ENCODE measurements at places on chromosomes 1 and 21.

GRCh38 chr1:221458447-221459156 is 283.3 kb downstream of the DUSP10 start:
- DNase-seq: peak; percentile 47

DNA sequence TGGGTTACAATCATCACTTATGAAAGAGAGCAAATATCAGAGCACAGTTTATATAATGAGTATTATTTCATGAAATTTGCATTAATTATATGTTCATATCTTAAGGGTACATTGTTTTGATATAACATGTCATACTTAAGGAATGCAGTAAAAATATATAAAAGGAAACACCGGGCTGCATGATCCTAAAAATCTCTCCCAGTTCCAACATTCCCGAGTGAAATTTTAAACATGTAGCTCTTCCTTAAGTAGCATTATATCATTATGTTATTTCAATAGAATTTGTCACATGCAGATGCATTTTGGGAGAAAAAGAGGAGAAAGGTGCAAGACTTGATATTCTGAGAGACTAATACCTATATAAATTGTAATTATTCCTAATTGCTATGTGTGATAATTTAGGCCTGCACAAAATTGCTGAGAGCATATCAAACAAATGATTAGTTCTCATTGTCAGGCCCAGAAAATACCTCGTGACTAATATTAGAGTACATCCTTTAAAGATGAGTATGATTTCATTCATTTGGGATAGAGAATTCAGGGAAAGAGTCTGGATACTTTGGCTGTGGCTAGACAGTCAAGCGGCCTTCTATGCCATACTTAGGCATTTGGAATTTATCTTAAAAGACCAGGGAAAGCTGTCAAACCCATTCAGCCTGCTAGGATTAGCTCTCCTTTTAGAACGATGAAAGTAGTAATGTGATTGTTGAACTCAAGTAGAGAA is 86.8 kb downstream of the ADGRL2 start:
- DNase-seq: no peak

- DNase-seq: no peak
These were observed 174.8 kb downstream of the HS2ST1 start for GRCh38 chr1:87089070-87089736.

- DNase-seq: peak; percentile 46
These were observed 638 bp upstream of the TUFT1 start for GRCh38 chr1:151539321-151540020.

DNA sequence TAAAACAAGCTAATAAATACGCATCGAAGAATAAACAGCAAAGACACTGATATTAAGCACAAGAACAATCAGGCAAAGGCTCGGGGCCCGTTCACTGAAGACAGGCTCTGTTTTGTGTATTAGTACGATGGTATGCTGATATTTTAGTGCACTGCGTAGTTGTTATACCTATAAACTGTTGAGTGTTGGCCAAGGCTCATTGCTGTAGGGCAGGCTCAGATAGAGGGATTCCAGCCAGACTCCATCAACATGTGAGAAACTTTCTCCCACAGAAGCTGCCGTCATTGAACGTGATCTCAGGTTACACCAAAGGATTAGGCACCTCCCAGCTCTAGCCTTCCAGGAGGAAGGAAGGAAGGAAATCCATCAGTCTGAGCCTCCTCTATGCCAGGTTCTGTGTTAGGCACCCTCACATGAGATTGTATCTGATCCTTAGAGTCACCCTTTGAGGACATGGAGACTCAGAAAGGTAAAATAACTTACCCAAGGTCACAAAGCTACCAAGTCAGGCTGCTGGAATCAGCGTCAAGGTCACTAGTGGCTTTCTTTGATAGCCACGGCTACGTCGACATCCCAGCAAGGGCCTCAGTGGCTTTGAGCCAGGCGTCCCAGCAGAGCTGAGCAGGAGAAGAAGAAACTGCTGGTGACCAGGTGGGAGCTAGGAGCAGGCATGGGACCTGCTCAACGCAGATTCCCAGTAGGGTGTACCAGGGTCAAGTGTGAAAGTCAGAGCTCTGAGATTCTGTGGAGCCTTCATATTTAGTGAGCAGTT is 14.8 kb downstream of the BCAR3 start:
- DNase-seq: no peak

- no peak for DNase-seq
These were observed 12.9 kb downstream of the CRABP2 start for GRCh38 chr1:156692441-156692924.

DNA sequence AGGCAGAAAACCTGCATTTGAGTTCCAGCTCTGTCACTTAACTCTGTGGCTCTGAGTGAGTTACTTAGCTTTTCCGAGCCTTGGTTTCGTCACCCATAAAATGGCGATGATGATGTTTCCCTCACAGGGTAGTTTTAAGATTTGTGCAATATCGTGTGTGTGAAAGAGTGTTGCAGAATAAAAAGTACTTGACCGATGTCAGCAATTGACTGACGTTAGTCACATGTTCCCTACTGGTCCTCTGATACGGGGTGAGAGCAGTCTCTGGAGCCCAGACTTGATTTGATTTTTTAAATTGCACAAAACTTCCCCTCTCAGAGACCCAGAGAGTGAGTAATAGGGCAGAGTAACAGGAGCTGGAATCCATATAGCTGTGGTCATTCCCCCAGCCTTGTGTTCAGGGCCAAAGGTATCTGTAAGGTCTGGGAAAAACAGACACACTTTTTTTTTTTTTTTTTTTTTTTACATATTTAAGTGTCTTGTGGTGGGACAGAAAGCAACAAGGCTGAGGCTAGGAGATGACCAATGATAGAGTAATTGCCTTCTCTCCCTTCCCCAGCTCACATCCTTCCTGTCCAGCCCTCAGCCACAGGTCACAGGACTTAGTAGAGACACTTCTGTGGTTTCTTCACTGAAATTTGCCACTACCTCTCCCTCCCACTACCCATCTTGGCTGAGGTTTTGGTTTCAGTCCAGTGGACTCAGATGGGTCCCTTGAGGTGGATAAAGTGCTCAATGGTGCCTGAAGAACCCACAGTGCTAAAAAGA is 2.0 kb downstream of the FCER1G start:
- peak; percentile 66 for DNase-seq

DNA sequence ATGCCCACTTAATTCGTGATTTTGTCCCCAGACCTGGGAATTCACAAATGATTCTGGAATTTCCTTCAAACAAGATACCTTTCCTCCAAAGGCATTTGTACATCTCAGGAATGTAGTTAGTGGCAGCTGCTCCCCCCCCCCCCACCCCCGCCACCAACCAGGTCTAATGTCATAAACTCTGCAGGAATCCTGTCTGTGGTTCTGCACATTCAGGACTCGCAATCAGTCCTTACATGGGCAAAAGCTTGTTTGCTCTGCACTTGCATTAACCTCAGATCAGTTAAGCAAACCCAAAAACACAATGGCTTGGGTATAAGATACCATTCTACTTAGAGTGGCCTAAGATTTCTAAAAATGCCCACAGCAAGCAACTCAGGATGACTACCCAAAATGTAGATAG is 143.8 kb downstream of the TGFB2 start:
- no peak for DNase-seq

DNA sequence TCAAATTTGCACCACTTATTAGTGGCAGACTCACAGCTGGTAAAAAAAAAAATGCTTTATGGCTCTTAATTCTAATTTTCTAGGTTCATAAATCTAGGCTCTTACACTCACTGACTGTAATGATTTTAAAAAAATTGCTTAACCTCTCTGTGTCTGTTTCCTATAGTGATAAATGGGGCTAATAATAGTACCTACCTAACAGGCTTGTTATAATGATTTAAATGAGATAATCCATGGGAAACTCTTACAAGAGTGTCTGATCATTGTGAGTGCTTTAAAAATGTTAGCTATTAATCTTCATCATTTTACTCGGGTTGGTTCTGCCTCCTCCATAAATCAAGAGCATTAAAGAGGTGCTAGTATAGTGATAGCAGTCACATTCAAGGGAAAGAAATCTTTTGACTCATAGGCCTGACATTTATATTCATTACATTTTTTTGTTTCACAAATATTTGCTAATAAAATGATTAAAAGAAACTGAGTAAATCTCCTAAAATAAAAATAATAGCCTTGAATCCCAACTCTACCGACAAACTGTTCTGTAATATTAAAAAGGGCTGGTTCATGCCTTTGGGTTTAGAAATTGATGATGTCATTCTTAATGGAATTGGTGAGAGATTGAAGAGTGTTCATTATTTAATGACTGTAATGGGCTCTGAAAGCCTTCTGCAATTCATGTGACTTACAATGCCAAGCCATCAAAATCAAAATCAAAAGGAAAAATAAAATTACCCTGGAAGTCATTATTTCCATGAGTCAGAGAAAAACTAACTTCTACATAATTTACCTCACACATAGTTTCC is 93.9 kb upstream of the PALMD start:
- DNase-seq: no peak

- no peak for DNase-seq
These were observed 11.3 kb upstream of the OR2T8 start for GRCh38 chr1:247908766-247909165.

GRCh38 chr1:48775831-48776392 is 779 bp downstream of the BEND5 start:
- no peak for DNase-seq

- peak; percentile 17 for DNase-seq
These were observed 62.7 kb downstream of the PLPP3 start for GRCh38 chr1:56516539-56517252.

DNA sequence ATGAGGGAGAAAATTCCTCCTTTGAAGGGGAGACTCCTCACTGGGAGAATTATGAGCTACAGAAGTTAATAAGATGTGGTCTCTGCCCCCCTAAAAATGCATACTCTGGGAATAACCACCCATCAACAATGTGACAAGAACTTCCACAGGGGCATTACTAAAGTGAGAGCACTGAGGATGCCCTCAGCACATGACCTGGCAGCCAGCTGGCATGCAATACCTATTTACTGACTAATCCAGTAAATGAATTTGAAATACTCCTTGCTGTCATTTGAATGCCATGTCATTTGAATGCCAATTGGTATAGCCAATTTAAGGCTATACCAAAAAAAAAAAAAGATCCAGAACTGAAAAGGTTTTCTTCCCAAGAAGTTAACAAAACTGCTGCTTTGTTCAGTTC is 30.8 kb downstream of the PLPP3 start:
- DNase-seq: no peak

DNA sequence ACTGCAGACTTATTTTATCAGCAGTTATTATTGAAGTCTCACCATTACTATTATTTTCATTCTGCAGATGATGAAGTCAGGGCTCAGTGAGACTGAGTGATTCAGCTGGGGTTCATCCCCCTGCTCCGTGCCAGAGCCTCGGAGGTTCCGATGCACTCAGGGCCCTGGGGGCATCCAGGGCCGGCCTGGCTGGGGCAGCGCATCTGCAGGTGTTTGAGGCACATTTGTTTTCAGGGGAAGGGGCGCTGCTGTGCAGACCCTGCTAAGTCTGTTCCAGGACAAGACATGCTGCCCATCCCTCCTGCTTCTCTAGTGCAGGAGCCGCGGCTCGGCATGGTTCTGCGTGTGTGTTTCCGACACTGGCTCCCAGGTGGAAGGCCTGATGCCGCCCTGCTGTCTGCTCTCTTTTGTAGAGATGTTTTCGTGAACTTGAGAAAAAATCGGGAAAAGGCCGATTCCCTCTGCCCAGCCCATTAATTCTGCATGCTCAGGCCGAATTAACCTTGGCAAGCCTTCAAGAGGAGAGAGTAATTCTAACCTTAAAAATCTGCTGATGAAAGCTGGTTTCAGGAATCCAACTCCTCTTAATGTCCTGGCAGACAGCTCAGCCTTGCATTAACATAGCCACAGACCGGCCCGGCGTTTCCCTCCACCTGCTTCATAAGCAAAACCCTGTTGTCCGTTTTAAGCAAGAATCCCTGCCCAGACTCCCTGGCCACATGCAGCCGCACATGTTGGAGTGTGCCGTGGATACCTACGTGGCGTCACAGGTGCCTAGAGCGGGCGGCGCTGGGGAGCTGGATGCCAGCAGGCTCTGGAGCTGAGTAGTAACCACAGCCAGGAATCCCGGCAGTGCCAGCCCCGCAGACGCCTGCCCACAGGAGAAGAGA is 316.0 kb upstream of the VAMP3 start:
- DNase-seq: peak; percentile 21

DNA sequence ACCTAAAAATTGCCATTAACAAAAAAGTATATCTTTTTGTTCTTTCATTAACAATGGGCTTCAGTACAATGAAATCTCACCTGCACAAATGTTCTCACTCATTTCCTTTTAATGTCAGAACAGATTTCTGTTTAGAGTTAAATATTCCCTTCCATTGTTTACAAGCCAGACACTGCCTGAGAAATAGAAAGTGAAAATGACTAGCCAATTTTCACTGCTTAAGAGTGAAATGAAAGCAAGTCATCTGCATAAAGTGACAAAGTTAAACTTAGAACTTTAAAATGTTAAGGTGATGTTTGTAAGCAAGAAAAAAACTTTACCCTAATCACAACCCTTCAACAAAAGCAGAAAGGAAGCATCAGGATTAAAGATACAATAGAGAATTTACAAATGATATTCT is 27.5 kb downstream of the COA6 start:
- DNase-seq: no peak

DNA sequence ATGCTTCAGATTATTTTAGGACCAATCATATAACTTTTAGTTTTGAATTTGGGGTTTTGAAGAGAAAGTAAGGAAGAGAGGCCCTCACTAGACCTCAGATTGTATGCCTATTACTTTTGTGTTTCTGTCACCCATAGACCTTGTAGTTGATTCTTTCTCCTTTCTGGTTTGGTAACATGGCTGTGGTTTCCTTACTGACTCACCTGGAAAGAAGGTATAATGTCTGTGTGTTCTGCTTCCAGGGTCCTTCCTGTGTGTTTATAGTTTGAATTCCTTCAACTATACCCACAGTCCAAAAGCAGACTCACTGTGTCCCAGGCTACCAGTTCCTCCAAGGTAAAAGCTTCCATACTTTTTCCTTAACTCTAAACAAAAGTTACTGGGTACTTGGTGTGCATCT is 8.1 kb downstream of the SLC44A3 start:
- DNase-seq: no peak

GRCh38 chr1:214660900-214661299 is 57.9 kb downstream of the CENPF start:
- DNase-seq: peak; percentile 91

DNA sequence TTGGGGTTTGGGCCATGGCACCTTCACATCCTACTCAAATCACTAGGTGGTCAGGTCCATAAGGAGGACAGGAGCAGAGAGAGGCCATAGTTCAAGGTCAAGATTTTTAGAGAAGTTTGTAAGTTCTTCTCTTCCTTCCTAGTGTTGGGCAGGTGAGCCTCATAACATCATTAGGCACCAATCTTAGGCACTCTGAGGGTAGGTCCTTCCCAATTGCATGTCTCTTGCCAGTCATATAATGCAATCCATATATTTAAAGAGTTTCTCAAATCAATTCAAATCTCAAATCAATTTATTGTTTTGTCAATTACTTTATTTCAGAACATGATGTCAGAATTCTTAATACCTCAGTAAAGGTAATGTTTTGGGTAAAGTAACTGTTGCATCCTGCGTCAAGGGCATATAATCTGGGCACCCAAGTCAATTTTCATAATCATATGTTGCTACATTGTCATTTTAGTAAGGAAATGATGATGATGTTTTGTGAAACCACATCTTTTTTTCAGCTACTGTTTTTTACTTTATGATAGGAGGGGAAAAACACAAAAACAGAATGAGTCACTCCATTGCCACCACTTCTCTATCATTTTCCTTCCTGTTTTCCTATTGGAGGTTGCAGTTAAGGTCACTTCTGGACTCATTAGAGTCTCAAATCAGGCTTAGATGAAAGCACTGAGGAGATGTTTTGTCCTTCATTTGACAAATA is 122.7 kb downstream of the UCHL5 start:
- no peak for DNase-seq

GRCh38 chr1:17306407-17306806 is 1.6 kb upstream of the PADI4 start:
- DNase-seq: no peak

GRCh38 chr1:223088713-223089240 is 54.3 kb downstream of the TLR5 start:
- no peak for DNase-seq

GRCh38 chr1:11051781-11052511 is 4.9 kb upstream of the MASP2 start:
- no peak for DNase-seq

Measured in Ammon's horn (tissue), 1 donor.